ENCODE measurements at places on chromosomes 6 and 20.

DNA sequence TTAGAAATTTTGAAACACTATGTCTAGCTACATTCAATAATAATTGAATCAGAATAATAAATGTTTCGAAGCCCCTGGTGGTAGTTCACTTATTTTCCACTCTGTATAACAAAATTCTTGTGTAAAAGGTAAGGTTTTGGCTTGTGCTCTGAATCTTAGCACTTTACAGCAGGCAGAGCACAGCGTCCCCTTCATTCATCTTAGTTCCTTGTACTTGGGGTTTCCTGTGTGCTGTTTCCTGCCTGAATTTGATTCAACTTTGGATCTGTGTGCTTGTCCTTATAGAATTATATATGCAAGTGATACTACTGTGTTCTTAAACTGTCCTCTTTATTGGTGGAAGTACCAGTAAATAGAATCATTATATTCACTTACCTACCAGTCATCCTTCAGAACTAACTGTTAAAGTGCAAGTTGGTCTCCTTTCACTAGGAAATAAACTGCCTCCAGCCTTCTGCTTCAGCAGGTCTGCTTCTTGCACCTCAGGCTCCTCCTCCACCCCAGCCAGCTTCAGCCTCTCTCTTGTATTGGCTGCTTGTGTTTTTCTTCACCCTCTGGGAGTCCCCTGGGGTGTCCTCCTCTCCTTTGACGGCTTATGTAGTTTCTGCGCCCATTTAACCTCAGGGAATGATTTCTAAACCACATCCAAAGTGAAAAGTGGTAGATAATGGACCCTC is 28.8 kb upstream of the TULP4 start:
- no peak for DNase-seq

DNA sequence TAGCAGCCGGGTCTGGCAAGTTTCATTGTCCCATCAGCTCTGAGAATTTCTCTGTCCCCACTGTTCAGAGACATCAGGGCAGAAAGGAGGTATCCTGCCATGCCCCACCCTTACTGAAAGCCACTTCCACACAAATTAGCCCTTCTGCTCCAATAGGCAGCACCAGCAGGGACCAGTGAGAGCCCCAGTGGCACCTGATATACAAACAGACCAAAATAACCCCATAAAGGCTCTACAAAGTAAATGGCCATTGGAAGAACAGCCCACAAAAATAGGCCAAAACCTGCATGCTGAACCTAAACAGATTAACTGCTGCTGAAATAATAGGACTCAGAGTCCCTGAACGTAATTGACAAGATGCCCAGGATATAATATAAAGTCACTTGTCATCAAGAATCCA is 199.9 kb downstream of the TMEM200A start:
- no peak for DNase-seq

- DNase-seq: no peak
Measured at GRCh38 chr20:1783245-1783644, 112.0 kb upstream of the SIRPA start.

- DNase-seq: no peak
Measured at GRCh38 chr20:10864076-10864672, 190.4 kb upstream of the JAG1 start.

GRCh38 chr20:44204156-44204831 is 6.3 kb downstream of the OSER1 start:
- no peak for DNase-seq

GRCh38 chr20:48148020-48148419 is 362.7 kb upstream of the SULF2 start:
- DNase-seq: no peak

DNA sequence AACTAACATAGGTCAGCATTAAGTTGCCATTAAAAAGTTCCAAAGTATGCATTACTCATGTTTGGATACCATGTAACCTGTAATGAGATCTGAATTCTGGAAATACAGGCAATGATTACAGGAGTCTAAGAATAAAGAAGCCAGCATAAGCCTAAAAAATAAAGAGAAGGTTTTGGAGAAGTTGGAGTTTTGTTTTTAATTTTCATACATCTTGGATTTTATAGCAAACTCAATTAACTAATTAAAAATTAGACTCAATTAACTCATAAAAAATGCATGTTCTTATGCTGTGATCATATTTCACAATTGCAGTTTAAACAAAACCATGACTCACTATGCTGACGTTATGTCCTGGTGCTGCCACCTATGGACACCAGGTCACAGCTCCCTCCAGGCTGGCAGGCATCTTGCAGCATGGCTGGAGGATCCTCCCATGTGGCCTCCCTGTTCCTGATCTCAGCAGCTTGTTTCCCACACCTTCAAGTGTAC is 648.8 kb upstream of the AGPAT4 start:
- no peak for DNase-seq

- no peak for DNase-seq
Measured at GRCh38 chr20:2293971-2294370, 1.8 kb upstream of the TGM3 start.

DNA sequence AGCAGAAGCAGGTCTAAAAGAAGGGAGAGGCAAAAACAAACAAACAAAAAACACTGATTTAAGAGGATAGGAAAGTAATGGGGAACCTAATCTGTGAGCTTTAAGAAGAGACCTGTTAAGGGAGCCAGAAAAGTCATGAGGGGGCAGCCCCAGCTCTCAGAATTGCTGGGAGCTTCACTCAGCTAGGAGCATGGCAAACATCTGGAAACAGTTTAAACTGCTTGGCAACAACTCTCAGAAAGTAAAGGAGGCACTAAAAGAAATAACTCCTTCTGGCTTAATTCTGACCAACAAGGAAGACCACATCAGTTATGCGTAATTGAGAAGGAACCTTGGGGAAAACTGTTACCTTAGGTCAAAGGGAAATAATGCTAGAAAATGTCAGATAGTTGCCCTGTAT is 121.4 kb downstream of the LAMP5 start:
- DNase-seq: no peak

GRCh38 chr6:162671580-162672165 is 55.9 kb downstream of the PRKN start:
- DNase-seq: no peak

GRCh38 chr20:61482901-61483300 is 230.8 kb downstream of the CDH4 start:
- DNase-seq: no peak

- no peak for DNase-seq
Measured at GRCh38 chr6:139325125-139325524, 33.3 kb upstream of the TXLNB start.
